ENCODE measurements at places on chromosomes 3 and 15.

GRCh38 chr3:31959951-31960792, 20.9 kb downstream of the OSBPL10 start:
- no peak for DNase-seq

GRCh38 chr15:43239732-43240491, 19.1 kb upstream of the EPB42 start:
- DNase-seq: no peak

DNA sequence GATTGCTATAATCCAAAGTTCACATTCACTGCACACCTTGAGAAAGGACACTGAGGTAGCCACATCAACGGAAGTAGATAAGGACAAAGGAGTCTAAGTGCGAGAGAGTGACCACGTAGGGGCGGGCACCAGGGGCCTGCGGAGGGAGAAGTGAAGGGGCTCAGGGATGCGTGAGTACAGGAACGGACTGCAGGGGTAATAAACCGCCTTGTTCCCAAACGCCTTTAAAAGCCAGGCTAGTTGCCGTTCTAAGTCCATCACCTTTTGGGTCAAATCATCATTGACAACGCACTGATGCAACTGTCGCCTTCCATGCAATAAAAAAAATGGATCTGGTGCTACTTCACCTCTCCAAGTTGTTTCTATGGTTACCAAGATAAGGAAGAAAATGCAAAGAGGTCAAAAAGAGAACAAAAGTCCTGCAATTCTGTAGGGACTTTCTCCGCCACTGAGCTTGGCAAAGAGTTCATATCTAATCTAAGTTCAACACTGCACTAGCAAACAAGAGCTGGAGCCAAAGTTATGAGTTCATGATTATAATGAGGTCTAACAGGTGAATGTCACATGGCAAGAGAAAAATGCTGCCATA, 32.6 kb upstream of the ATP11B start:
- DNase-seq: no peak

DNA sequence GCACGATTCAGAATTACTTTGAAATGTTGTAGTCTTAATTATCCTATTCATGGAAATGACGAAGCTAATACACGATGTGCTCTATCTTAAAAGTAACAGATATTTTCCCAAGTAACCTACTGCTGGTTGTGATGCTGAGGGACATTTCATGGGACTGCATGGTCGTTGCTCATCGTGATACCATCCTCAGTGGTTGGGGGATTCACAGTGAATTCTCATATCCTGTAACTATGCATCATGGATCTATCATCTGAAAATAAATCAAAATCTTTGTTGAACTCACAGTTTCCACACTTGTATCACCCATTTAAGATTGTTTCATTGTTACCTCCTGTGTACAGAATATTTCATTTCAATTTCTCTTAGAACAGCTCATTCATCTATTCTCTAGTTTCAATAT, 84.7 kb downstream of the OPA1 start:
- DNase-seq: no peak

DNA sequence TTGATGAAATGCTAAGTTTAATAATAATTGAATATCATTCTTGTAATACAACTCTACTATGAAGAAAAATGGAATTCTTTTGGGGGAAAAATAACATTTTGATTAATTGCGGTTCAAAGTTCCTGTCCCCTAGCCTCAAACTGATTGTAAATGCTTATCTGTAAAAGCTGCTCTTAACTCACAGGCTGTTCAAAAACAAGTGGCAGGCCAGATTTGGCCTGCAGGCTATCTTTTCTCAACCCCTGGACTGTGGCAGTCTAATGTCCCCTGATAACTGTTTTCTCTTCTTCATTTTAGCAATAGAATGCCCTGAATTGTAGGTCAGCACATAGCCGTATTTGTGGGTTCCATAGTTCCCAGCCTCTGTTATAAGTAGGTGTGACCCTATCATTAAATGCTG, 23.5 kb upstream of the SAMMSON start:
- DNase-seq: no peak

- no peak for DNase-seq
Observed at GRCh38 chr3:9508781-9509180, 44.8 kb downstream of the LHFPL4 start.

GRCh38 chr3:154040283-154040682, 80.9 kb upstream of the ARHGEF26 start:
- no peak for DNase-seq

GRCh38 chr3:85725809-85726208, 767.0 kb downstream of the CADM2 start:
- DNase-seq: no peak

- DNase-seq: no peak
Observed at GRCh38 chr3:8854656-8855055, 85.2 kb upstream of the OXTR start.

All from NCI-H2081 (cell line).